ENCODE measurements at places on chromosomes 5 and 9.

- no peak for DNase-seq
Observed at GRCh38 chr9:89473762-89474469, 24.0 kb downstream of the SEMA4D start.

DNA sequence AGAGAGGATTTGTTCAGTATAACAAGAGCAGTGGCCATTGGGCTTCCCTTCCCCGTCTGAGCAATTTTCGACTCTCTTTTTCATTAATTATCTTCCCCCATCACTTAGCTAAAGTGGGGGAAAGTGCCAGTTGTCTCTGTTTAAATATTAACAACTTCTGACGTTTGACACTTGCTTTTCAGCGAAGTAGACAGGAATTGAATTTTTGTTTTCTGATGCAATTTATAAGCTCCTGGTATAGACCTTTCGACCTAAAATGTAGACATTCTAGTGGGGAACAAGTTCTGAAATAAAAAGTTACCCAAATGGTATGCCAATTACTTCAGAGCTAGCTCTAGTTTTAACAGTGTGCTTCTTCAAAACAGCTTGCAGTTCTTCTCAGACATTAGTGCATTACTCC lies 100.6 kb downstream of the ITGA1 start:
- DNase-seq: no peak

- DNase-seq: peak; percentile 36
Observed at GRCh38 chr5:176660860-176661641, 13.8 kb downstream of the TSPAN17 start.

GRCh38 chr9:97440160-97440559 lies 28.3 kb downstream of the TDRD7 start:
- no peak for DNase-seq

DNA sequence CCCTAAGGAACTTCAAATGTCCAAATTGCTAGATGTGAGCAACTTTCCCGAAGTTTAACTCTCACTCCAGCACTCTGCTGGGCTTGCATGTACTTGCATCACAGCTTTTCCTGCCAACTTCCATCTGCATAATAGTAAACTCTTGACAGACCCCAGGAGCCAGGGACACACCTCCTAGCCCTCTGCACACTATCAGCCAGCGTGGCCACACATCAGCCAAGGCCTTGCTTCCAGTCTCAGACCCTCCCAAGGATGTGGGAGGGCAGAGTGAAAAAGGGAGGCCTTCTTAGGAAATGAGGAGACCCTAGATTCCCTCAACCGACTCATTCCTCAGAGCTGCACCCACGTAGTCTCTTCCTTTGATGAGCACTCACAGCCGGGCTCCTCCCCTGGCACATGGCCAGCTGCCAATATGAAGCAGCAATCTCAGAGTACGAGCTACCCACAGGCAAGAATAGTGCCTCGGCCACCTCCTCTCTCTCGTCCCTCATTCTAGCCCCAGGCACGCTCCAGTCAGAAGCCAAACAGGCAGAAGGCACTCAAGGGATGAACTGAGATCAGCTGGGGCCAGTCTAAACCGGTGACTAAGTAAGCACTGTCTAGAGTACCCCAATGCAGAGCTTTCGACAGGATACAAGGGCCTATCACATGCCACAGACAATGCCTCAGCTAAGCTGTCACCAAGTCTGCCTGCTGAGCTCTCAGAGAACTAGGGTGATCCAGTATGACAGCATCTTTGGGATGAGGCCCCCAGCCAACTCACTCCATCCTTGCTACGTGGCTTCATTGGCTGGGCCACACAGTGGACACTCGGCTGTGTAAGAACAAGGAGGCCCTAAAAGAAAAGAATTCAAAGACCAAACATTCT lies 2.3 kb downstream of the P4HA2 start:
- no peak for DNase-seq

DNA sequence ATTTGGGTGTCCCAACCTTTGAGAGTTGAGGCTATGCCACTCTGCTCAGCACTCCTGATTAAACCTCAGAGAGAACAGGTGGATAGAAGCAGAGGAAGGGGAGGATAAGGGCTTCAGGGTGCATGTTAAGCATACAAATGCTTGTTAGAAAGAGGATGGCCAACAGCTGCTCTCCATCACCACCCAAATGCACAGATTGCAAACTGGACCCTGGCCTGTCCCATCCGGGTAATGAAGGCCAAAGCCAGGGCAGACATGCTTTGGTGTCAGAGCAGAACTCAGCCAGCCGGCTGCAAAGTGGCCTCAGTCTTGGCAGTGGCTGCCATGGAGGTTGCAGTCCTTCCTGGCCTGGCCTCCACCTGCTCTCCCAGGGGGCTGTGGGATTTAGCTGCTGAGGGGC lies 84.3 kb downstream of the SIL1 start:
- DNase-seq: no peak

- DNase-seq: no peak
Observed at GRCh38 chr5:144585681-144586080, 415.0 kb downstream of the KCTD16 start.

GRCh38 chr5:109837231-109837861 lies 147.6 kb downstream of the MAN2A1 start:
- no peak for DNase-seq

DNA sequence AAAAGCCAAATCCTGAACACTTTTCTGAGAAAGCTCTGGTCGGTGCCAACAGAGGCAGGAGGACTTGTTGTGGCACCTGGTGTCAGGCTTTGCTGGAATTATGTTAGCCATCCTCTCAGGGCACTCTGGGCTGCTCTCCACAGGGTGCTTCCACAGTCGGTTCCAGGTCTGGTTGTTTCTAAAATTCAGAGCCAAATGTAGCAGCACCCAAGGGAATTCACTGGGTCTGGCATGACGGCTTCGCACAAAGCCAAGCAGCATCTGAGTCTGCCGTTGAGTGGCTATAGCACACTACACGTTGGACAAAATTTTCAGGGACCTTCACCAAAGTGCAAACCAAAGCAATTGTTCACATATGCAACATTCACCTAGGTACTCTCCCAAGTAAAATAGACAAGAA lies 110.2 kb downstream of the PJA2 start:
- DNase-seq: no peak

DNA sequence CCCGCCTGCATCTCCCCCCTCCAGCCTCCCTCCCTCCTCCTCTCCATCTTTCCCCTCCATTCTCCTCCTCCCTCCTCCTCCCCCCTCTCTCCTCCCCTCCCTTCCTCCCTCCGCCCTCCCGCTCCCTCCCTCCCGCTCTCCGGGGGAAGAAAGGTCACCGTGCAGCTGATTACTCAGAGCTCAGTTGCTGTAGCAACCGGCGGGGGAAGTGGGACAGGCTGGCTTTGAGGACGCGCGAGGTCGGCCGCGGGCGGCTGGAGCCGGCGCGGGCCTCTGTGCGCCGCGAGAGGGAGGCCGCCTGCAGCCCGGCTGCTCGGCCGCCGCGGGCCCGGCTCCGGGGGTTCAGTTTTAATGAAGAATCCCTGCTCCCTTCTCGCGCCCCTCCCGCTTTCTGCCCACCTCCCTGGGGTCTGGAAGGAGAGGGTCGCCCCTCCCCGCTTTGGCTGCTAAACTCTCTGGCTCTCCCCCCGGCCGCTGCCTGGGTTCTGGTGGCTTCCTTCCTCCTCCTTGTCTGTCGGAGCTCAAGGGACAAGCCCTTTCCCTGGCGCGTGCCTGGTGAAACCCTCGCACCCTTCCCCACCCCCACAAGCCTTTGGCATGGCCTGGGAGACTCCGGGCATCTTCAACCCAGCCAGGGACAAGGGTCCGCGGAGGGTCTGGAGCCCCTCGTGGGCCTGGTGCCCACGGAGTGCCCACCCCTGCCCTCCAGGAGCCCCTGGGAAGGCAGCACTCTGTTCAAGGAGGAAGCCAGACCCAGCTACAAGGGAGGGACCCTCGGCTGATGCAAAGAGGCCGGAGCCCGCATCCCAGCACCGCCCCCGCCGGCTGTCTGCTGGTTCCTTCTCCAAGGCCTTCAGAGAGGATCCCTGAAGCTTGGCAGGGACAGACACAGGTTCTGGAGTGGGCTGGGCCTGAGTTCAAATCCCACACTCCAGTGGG lies 160.3 kb downstream of the C9orf50 start:
- DNase-seq: peak; percentile 85

Measured in substantia nigra (tissue), 51 donors.